ENCODE measurements at places on chromosomes 2 and 18.

DNA sequence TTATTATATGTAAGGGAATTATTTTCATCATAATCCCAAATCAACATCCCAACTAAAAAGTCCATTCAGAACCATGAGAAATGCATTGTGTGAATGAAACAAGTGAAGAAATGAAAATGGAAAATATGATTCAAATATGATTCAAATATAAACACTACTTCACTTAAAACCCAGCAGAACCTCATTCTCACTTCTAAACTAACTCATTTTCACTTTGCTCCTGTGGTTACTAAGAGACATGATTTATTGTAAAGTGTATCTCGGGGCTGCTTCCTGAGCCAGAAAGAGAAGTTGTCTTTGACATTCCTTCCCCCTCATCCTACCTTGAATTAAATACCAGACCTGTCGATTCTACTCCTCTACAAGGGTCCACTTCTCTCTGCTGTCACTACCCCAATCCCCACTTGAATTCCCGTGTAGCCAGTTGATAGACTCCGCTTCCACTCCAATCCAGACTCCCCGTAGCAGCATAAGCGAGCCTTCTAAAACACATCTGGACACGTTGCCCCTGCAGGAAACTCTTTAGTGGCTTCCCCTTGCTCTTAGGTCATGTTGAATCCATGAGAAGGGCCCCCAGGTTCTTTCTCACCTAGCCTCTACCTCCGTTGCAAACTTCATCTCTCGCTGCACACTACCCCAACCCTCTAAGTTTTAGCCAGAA, 697.0 kb upstream of the ID2 start:
- no peak for DNase-seq

GRCh38 chr2:69985688-69986087, 24.3 kb upstream of the ASPRV1 start:
- no peak for DNase-seq

GRCh38 chr2:115484983-115485382, 1042.5 kb downstream of the DPP10 start:
- no peak for DNase-seq

- no peak for DNase-seq
These were observed 32.4 kb upstream of the YWHAQ start for GRCh38 chr2:9663008-9663879.

- DNase-seq = no peak
These were observed 85.7 kb upstream of the UGP2 start for GRCh38 chr2:63755965-63756364.

DNA sequence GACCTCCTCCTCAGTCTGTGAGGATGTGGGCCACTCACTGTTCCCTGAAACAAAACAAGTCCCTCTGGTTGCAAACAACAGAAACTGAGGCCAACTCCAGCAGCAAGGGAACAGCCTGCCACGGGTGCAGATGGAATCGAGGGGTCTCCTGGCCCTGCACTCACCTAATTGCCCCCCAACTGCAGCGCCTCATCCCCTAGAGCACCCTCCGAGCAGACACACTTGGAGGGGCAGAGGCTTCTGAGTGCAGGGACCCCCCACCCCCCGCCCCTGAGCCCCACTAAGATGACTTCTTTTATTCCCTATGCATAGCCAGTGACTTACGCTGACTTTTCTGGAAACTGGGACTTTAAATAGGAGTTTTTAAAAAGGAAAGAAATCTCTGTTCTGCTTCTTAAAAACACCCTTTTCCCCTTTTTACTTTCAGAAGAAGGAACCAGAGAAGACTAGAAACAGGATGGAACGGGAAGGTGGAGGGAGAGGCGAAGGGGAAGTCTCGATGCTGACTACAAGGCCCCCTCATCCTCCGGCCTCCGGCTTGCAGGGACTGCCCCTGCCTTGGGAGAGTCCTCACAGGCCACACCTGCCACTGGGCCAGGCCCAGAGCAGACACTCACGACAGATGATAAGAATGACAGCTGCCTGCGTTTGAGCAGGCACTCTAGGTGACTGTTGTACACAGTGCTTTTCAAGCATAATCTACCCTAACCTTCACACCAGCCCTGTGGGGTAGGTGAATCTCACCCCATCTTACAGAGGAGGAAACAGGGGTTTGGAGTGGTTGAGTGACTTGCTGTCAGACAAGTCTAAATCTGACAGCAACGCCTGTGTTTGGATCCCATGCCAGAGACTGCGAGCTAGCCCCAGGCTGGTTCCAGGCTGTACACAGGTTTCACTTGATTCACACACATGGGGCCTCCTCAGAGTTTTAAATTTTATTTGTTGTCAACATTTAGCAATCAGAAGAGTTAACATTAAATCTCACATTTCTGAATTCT, 28.2 kb upstream of the BIN1 start:
- DNase-seq = no peak

GRCh38 chr2:20669562-20670314, 2.8 kb downstream of the GDF7 start:
- no peak for DNase-seq

DNA sequence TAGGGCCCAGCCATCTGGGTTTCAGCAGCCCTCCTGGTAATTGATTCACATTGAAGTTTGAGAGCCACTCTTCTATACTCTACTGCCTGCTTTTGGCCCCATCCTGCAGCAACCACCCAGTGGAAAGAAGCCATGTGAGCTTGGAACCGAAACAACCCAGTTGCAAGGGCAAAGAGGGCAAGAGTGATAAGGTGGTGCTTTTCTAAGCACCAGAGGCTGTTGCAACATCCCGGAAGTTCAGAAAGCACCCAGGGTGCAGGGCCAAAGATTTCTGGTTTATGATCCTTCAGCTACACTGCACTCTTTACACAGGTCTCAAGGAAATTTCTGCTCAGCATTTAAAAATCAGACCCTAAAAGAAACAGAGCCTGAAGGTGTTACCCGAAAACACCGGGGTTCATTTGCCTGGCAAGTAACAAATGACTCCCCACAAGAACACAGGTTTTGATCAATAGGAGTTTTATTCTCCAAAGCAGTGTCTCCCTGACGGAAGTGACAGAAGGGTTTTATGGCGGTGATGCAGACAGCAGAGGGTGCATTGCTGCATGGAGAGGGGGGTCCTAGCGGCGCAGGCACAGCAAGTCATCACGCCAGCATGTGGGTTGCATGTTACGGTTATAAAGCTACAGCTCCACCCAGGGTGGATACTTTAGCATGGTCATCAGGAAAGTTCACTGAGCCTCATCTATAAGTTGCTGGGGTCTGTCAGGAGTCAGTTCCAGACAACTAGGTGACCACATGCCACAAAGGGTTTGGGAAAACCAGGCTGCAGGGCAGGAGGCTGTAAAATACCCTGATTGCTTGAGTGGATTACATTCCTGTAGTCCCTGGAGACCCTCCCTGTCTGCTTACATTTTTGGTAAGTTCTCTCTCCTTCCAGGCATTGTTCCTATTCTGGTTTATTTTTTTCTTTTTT, 28.8 kb upstream of the TMEM37 start:
- DNase-seq = no peak

GRCh38 chr2:81412681-81413080, 1108.1 kb upstream of the LRRTM1 start:
- DNase-seq = no peak

GRCh38 chr2:71423817-71424420, 29.4 kb upstream of the DYSF start:
- no peak for DNase-seq

- no peak for DNase-seq
These were observed 298.9 kb downstream of the XIRP2 start for GRCh38 chr2:167187049-167187727.

DNA sequence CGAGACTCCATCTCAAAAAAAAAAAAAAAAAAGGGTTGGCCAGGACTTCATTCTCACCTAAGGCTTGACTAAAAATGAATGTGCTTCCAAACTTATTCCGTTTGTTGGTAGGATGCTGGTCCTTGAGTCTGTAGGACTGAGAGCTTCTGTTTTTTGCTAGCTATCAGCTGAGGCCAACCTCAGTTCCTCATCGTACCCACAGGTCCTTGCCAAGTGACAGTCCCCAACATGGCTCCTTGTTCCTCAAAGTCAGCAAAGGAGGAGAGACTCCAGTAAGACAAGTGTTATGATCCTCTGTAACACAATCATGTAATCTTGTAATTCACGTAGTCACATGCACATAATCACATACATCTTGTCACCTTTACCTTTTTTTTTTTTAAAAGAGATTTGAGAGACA, 37.0 kb downstream of the HAUS1 start:
- DNase-seq = no peak

GRCh38 chr2:160345071-160345764, 145.1 kb upstream of the ITGB6 start:
- DNase-seq = no peak

DNA sequence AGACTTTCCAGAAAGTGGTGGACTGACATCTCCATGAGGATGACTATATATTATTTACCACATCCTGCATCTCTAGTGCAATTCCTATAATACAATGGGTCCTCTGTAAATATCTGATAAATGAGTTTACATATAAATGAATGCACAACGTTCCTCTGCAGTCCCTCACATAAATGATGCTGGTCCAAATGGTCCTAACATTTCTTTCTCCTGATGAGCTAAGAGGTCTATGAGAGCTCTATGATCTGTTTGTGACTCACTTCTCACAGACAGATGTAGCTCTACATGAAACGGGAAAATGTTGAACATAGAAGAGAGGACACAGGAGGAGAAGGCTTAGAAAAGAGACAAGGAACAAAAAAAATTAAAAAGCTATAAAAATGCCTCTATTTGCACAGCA, 201.2 kb upstream of the PIK3C3 start:
- no peak for DNase-seq

DNA sequence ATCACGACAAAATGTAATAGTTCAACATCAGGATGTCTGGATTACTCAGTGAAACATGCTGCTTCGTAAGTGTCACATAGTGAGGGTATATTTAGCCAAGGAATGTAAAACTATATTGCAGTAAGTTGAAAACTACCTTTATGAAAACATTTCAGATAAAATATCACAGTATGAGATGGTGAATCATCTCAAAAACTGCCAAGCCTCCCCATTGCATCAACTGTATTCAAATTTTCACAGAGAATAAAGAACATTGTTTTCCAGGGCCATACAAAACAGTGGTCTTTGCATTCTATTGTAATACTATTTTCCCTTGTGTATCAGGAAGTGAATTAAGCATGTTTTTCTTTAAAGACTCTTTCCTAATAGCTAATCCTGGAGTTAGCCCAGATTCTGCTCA, 47.6 kb upstream of the MSTN start:
- DNase-seq = no peak

GRCh38 chr2:233519787-233520611, 46.6 kb downstream of the USP40 start:
- DNase-seq = no peak

GRCh38 chr18:51767293-51767692, 569.8 kb upstream of the MEX3C start:
- DNase-seq = no peak

GRCh38 chr18:35245719-35246317, 5.0 kb downstream of the ZNF397 start:
- no peak for DNase-seq

GRCh38 chr2:214830794-214831346, 21.4 kb upstream of the BARD1 start:
- no peak for DNase-seq

DNA sequence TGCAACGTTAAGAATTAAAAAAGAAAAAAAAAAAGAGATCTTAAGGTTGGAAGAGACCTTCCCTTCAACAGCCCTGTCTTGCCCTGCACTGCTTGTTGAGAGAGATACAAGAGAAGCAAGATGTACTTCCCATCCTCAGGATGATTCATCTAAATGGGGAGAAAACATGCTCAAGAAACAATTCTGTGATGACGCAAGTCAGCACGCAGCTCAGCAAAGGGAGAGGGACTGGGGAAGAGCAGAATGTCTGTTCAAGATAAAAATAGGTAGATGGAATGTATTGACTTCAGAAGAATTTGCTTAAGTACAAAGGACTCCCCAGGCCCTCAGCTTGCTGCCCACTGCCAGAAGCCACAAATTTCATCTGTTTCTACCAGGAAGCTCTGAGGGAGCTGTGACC, 198.2 kb upstream of the SPRED2 start:
- DNase-seq = no peak

DNA sequence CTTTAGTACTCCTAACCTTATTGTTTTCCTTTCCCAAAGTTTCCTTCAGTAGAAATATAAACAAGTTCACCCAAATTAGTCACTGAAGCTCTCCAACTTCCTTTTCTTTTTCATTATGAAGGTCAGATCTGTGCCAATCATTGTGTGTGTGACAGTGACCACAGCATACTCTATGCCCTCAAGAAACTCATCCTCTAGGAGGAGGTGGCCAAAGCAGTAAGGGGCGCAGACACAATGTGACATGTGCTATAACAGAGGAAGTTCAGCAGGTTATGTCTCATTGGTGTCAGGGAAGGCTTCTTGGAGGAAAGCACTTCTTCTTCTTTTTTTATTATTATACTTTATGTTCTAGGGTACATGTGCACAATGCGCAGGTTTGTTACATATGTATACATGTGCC, 60.0 kb upstream of the PSME4 start:
- no peak for DNase-seq

DNA sequence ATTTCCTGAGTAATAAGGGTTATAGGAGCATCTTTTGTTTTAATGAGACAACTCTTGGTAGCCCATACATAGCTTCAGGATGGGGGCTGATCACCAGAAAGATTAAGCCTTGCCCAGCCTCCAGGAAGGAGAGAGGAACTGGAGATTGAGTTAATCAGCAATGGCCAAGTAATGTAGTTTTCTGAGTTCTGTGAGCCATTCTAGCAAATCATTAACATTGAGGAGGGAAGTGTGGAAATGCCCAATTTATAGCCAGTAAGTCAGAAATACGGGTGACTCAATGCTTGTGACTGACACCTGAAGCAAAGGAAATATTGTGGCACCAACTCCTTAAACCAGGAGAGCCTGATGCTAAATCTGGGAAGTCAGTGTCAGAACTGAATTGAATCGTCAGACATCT, 205.1 kb upstream of the SRD5A2 start:
- DNase-seq = no peak

DNA sequence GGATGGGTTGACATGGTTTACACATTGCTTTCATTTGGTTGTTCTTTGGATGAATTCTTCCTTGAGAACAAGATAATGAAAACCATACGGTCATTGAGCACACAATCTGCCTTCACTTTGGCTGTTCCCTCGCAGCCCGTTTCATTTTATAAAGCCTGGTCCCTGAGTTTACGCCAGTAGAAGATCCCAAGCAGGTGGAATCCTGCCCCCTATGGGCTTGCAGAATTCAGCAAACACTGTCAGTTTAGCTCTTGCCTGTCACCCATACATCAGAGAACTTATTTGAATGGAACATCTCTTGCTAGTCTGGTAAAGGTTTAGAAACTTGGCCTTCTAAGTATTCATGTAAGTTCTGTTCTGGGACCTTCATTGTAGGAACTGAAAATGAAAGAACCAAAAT, 666.4 kb upstream of the ZEB2 start:
- no peak for DNase-seq

- DNase-seq = no peak
These were observed 160.8 kb downstream of the PMAIP1 start for GRCh38 chr18:60060578-60060977.

- no peak for DNase-seq
These were observed 335.7 kb upstream of the CYP26B1 start for GRCh38 chr2:72483346-72483745.

DNA sequence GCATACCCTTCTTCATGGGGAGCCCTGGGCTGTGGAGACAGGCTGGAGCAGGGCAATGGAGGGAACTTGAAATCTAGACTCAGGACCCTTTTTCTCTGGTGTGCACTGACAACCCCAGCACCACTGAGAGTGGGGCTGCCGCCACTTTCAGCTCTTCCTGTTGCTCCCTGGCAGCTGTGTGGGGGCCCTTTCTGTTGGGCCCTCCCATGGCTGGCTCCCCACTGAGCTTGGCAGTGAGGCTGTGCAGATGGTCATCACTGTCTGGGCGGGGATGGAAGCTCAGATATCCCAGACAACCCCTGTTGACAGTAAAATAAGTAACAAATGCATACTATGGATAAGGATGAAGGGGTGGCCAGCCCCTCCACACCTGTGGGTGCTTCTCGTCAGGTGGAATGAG, 6.7 kb downstream of the MYO7B start:
- DNase-seq = no peak
